ENCODE measurements at places on chromosomes 3 and 15. TPM values are rescaled to one million over a fixed set of nuclear protein-coding genes. Genes with fewer than 3 reads are reported as not detected.

SLC6A1 gene
- total RNA-seq, result 0.28 TPM

DNA sequence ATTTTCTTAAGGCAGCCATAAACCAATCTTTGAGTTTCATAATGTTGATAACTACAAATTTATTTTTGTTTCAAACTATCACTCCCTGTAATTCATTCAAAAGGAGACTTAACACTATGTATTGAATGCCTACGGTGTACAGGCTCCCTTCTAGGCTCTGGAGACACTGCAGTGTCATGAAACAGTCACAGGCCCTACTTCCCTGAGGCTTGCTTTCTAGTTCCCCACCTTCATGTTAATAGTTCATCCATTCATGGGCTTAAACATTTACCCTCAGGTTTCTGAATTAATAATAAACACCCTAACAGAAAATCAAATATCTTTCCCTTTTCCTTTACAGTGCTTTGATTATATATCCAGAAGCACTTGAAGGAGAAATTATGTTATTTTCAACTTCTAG, 168.7 kb downstream of the CHL1 start:
- DNase-seq, result no peak

DNA sequence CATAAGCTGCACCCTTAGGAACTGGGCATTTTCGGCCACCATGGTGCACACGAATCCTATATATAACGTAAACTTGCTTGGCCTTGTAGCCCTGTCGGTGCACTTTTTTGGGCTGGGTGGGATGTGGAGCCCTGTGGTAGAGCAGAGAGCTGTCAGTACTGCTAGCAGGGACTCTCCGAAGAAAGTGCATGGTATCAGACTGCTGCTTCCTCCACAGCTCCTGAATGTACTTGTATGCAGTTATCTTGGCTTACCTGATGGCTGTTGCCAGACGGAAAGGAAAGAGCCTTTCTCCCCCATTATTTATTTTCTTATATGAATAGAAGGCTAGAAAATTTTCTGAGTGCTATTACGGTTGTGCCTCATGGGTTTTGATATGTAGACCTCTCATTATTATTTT, 8.4 kb downstream of the GALK2 start:
- DNase-seq, result no peak

DNA sequence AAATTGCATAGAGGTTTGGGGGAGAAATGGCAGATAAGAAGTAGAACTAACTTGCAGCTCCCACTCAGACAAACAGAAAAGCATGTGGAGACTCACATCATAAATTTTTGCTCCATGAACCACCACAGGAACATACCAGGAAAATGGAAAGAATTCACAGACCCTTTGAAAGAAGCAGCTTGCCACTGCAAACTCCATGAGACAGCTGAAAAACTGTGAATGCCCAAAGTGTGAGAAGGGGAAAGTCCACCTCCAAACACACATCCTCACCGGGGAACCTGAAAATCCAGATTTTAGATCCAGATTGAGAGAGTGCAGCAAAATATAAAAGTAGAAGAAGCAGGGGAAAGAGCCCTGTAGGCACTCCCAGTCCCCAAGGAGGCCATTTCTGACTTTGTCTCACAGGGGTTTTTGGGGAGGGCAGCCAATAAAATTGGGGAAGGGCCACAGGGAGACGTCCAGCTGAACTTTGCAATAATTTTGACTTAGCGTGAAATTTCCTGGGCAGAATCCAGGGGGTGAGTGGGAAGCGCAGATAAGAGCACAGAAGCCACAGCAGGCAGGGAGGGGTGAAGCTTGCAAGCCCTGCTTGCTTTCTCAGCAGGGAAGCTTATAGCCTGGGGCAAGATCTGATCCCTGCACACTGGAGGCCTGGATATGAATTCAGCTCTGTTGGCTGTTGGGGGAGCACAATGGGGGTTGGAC, 183.4 kb upstream of the UBE2E2 start:
- DNase-seq, result no peak

CPLX3 gene
- 0.66 TPM for total RNA-seq

GRCh38 chr15:75148280-75148679, 53.4 kb upstream of the C15orf39 start:
- no peak for DNase-seq

GRCh38 chr15:99403597-99403996, 152.3 kb downstream of the LRRC28 start:
- no peak for DNase-seq

GRCh38 chr3:175741951-175742350, 882.8 kb downstream of the NAALADL2 start:
- DNase-seq, result no peak

DNA sequence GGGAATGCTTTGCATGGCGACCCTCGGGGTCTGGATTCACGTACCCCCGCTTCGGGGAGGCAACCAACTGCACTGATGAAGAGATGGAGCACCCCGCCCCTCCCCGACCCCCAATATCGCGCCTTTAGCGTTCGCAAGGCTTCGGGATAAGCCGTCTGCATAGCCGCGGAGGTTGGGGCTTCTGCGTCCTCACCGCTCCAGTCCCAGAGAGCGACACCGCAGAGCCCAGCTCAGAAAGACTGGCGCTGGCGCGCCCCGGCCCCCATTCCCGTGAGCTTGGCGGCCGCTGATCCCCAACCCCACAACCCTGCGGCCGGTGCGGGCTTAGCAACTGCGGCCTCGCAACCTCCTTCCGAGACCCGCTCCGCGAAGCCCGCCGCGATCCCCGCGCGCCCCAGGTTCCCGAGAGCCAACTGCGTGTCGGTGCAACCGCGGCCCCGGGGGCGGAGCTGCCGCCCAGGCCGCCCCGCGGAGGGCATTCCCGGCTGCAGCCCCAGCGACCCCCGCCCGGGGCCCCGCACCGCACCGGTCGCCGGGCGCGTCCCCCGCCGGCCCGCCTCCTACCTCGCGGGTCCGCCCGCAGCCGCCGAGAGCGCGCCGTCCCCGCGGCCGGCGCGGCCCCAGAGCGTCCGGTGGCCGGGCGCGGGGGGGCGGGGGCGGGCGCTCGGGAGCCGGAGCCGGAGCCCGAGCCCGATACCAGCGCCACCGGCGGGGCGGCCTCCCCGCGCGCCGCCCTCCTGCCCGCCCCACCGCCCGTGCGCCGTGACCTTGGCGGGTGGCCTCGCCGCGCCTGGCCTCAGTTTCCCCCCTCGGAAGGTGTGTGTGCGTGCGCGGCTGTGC, 79.5 kb downstream of the IQSEC1 start:
- peak; percentile 60 for DNase-seq

CYP19A1 gene
- not detected for total RNA-seq
